Endothelial cell of umbilical vein (primary cell): ENCODE measurements at places on chromosomes 2 and 18. TPM values are rescaled to one million over a fixed set of nuclear protein-coding genes. Genes with fewer than 3 reads are reported as not detected.

TXNDC2 gene
- 0.12 TPM in 1 of 2 replicates, not detected in the other for polyA plus RNA-seq

LYPD6B gene
- polyA plus RNA-seq: not detected in 2 replicates

RAPGEF4 gene
- polyA plus RNA-seq: 5.7 and 7.2 TPM in 2 replicates

GBX2 gene
- polyA plus RNA-seq: 2.4 and 3.0 TPM in 2 replicates

GAL3ST2 gene
- not detected in 2 replicates for polyA plus RNA-seq

ITPRIPL1 gene
- 2.3 and 2.6 TPM in 2 replicates for polyA plus RNA-seq

ALPP gene
- not detected in 2 replicates for polyA plus RNA-seq

RNF25 gene
- polyA plus RNA-seq: 54.7 and 61.1 TPM in 2 replicates

CFC1 gene
- not detected in 2 replicates for polyA plus RNA-seq

RIT2 gene
- not detected in 2 replicates for polyA plus RNA-seq

RHOB gene
- polyA plus RNA-seq: 1,101 and 1,250 TPM in 2 replicates

ACVR1C gene
- 0.03 TPM in 1 of 2 replicates, not detected in the other for polyA plus RNA-seq

CYP1B1 gene
- polyA plus RNA-seq: 0.01 TPM in 1 of 2 replicates, not detected in the other

CPO gene
- not detected in 2 replicates for polyA plus RNA-seq

IL1F10 gene
- not detected in 2 replicates for polyA plus RNA-seq

SLC4A5 gene
- 0.12 and 0.21 TPM in 2 replicates for polyA plus RNA-seq

STK36 gene
- 65.2 and 67.4 TPM in 2 replicates for polyA plus RNA-seq

EPAS1 gene
- polyA plus RNA-seq: 214 and 229 TPM in 2 replicates

CXCR2 gene
- not detected in 2 replicates for polyA plus RNA-seq

RAB31 gene
- polyA plus RNA-seq: 21.5 and 30.5 TPM in 2 replicates

KCNK3 gene
- polyA plus RNA-seq: 0.03 TPM in 1 of 2 replicates, not detected in the other

ERICH2 gene
- polyA plus RNA-seq: not detected in 2 replicates

KIAA2012 gene
- not detected in 2 replicates for polyA plus RNA-seq

ATG9A gene
- polyA plus RNA-seq: 95.0 and 110 TPM in 2 replicates

APCDD1 gene
- polyA plus RNA-seq: 1.4 and 1.5 TPM in 2 replicates

SRD5A2 gene
- polyA plus RNA-seq: not detected in 2 replicates

NT5DC4 gene
- polyA plus RNA-seq: not detected in 2 replicates

ZCCHC2 gene
- polyA plus RNA-seq: 16.2 and 18.0 TPM in 2 replicates
